Stimulated activated CD4-positive, alpha-beta T cell treated with anti-CD3 and anti-CD28 coated beads, Interleukin-1b, Interleukin-23, amount 100 ng/mL, for 1 hour (primary cell): ENCODE measurements at places on chromosomes 4 and X.

DNA sequence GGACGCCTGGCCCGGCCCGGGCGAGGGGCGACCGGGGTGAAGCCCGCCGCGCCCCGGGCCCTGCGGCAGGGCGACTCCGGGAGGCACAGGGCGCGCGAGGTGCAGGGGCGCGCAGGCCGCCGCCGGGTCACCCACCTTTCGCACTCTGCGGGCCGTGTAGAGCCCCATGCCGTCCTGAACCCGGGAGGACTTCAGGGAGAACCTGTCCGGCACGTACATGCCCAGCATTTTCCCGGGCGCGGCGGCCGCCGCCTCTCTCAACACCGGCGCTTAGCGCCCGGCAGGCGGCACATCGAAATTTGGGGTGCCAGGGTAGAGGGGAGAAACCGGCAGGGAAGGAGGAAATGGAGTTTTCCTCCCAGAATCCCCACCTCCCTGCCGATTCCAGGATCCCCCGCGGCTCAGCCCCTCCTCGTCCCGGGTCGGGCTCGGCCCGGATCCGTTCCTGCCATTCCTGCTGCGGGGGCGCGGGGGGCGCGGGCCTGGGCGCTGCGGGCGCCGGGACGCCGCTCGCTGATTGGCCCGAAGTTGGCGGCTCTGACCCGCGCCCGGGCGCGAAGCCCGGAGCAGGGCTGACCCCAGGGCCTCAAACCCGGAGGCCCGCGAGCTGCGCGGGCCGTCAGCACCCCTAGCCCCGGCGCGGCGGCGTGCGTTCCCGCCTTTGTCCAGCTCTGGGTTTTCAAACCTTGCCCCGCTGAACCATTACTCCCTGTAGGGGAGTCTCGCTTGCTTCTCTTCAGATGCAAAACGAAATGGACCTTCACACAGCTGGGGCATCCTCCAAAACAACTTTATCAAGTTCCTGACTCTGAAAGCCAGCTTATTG, at the start of gene PRDM5:
Gene PRDM5 (minus strand): TSS at position 346 of the 826 bp plus-strand sequence. CDS start 118 bp downstream, at position 228.
- DNase-seq: no peak

DNA sequence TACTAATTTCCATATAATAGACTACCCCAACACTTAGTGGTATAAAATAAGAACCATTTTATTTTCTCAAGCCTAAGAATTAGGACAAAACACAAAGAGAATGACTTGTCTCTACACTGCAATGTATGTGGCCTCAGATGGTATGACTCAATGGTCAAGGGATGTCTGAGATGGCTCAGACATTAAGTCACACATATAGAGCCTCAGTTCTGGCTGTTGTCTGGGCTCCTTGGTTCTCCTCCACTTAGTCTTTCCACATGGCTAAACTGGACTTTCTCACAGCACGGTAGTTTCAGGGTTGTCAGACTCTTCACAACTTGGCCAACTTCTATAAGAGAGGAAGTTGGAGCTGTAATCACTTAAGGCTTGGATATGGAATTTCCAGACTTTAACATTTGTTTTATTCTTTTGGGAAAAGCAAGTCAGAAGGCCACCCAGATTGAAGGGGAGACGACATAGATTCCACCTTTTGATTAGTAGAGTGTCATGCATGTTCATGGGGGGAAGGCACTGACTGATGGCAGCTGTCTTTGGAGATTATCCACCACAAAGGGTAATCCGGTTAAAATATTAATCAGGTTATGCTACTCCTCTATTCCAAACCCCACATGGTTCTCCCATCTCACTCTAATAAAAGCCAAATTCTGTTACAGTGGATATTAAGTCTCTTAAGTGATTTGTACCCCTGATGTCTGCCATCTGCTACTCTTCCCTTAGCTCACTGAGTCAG, 9.4 kb downstream of the IL15 start:
- no peak for DNase-seq

- DNase-seq: no peak
Observed at GRCh38 chr4:155544547-155544946, 122.1 kb upstream of the GUCY1A1 start.

- no peak for DNase-seq
Observed at GRCh38 chr4:74370912-74371311, 6.0 kb downstream of the EREG start.
